Gastrocnemius medialis (tissue), 4 donors: ENCODE measurements at places on chromosomes 6 and 20.

DNA sequence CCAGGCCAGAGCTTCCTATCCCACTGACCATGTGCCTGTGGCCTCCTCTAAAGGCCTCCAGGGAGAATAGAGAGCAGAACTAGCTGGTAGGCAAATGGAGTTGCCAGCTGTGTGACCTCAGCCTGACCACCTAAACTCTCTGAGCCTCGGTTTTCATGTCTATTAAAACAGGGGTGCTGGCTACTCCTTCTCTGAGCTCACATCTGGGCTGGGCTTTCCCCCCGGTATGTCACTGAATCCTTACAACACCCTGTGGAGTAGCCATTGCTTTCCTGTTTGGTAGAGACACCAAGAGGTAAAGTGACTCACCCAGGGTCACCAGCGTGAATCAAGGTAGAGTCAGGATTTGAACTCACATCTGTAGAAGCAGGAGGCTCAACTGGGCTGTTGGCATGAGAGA is 132.1 kb downstream of the JPH2 start:
- no peak for DNase-seq

DNA sequence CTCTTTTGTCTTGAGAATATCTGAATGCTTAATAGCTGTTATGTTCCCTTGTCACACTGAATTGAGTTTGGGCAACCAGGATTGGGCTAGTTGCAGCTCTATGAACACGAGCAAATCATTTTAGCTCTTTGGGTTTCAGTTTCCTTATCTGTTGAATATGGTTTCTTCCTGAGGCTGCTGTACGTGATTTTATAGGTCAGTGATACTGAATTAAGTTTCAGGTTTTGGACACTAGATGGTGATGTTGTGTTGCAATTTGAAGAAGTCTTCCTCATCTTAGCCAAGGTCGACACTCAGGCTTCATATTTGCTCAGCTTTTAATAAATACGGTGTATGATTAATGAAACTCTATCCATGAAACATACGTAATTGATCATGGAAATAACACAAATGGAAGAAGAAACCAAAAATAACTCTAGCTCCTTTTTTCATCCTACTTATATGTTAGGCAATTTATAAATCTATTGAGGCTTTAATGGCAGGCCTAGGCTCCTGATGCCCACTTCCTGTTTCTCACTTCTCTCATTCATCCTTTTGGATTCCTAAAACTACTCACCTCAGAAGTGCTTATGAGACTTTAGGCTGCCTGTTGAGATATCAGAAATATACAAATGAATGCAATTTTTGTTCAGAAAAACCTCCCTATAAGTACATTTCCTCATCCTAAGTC is 354.1 kb upstream of the MAP3K7 start:
- DNase-seq = no peak

- no peak for DNase-seq
These were observed 27.1 kb downstream of the FOXP4 start for GRCh38 chr6:41573276-41573675.

- no peak for DNase-seq
These were observed 44.0 kb downstream of the B4GALT5 start for GRCh38 chr20:49669601-49670189.

DNA sequence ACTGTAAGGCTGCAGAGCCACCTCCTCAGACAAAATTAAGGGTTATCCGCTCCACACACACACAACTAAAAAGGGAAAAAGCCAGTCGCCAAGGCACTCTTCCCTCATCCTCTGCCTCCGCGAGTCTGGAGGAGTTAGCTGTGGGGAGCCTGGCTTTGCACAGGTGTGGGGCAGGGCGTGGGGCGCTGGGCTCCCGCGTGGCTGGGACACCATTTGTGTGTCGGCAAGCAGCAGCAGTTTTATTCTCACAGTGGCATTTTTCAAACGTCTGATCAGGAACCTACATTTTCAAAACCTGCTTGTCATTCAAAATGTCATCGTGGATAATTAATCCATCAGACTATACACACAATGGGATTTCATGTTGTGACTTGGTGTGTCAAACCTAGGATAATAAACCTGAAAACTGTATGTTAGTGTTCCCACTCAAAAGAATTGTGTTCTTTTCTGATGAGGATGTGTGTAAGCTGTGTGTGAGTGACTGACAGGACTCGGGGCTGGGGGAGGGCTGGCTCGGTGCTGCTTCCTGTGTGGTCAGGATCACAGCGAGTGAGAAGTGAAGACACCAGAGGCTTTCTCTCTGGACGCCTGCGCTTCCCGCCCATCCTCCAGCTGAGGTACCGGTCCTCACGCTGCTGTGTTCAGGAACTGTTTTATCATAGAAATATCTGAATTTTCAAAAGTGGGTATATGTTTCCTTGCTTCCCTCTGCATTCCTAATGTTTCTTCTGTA is 83.1 kb downstream of the IRF4 start:
- DNase-seq = no peak

DNA sequence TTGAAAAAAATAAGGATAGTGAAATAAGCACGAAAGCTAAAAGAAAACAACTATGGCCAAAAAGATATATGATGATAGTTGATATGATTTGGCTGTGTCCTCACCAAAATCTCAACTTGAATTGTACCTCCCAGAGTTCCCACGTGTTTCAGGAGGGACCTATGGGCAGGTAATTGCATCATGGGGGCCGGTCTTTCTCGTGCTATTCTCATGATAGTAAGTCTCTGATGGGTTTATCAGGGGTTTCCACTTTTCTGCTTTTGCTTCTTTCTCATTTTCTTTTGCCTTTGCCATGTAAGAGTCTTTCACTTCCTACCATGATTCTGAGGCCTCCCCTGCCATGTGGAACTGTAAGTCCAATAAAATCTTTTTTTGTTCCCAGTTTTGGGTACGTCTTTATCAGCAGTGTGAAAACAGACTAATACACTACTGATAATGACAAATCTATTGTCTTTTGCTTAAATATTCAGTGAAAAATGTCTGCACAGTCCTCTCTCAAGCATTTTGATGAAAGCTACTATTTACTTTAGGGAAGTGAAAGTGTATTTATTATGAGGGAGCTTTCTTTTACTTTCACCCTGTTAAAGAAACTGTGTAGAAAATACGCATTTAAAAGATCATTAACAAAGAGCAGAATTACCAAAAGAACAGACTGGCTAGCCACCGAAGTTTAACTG is 389.1 kb downstream of the HTR1B start:
- DNase-seq = no peak

DNA sequence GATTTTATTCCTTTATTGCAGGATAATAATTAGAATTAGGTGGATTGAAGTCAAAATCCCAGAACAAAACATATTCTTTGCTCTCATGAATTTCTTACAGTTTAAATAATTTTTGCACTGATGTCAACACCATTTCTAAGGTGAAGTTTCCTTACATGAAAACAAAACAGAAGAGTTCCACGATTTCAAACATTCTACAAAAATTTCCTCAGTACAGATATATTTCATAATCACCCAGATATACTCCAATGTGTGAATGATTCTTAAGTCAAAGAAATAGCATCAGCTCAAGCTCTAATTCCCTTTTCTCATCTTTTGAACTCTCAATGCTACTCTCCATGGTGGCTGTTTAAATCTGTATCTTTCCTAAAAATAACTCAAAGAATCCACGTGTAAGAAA is 39.5 kb upstream of the THBS2 start:
- DNase-seq = no peak

GRCh38 chr6:44127186-44128019 is at the start of the genes MRPL14 and TMEM63B:
Gene MRPL14, minus strand, starts transcription at chr6:44127452. Its CDS starts 10,841 bp downstream, at chr6:44116611.
Gene TMEM63B, plus strand, starts transcription at chr6:44127554. Its CDS starts 7,031 bp downstream, at chr6:44134585.
- DNase-seq = peak; percentile 71
